ENCODE measurements at places on chromosomes 13 and 19.

DNA sequence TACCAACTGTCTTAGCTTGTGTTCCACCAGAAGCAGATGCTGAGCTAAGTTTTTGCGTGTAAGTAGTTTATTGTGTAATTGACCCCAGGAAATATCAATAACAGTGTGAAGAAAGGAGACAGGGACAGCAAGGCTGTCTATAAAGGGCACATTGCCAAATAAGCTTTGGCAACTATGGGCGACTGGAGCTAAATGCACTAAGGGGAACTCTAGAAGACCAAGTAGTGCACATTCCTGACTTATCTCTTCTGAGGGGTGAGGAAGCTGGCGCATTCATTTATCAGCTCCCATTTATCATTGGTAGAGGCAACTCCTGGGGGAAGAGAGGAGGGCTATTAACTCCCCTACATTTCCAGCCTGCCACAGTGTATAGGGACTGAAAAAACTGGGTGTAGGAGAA lies 135.0 kb downstream of the DLEU7 start:
- no peaks in the 10 kb centered on the region for H3K27me3 ChIP-seq
- no peak for DNase-seq
- H3K4me3 ChIP-seq = no peak overlapping the region
- no peak overlapping the region for H3K27ac ChIP-seq
- peaks cover 25% of the 10 kb centered on the region for H3K4me1 ChIP-seq
- no peaks in the 10 kb centered on the region for H3K36me3 ChIP-seq

- no peak overlapping the region for H3K4me3 ChIP-seq
- no peak overlapping the region for H3K27ac ChIP-seq
- peaks cover 1% of the 10 kb centered on the region for H3K36me3 ChIP-seq
Measured at GRCh38 chr19:46913198-46913851, 52.5 kb downstream of the ARHGAP35 start.

GRCh38 chr13:50677258-50677657 lies 166.2 kb downstream of the DLEU7 start:
- H3K4me3 ChIP-seq = no peak overlapping the region
- H3K36me3 ChIP-seq = no peaks in the 10 kb centered on the region
- H3K27me3 ChIP-seq = no peaks in the 10 kb centered on the region
- DNase-seq = no peak

DNA sequence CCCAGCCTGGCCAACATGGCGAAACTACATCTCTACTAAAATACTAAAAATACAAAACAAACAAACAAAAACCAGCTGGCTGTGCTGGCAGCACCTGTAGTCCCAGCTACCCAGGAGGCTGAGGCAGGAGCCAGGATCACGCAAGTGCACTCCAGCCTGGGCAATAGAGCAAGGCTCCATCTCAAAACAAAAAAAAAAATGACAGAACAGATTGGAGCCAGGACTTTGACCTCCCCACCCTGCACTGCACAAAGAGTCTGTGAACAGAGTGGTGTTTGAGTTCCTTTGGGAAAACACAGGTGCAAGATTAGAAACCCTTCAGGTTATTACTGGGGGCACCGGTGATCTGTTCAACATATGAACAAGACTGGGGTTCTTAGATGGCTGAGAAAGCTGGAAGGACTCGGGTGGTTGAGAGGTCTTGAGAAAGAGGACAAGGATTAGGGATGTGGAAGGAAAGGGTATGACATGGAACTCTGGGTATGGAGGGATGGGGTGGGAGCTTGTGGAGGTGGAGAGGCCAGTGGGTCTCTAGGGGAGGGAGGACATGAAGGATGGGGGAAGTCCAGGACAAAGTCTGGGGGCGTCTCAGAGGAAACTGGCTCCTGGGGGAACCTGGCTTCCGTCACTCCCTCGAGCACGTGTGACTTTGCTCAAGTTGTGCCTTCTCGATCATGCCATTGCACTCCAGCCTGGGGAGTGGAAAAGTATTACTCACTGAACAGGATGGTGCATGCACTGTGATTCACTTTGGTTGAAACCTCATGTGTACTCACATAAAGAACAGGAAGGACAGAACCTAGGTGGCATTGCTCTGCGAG lies 25.9 kb downstream of the RCN3 start:
- H3K4me3 ChIP-seq = no peak overlapping the region
- H3K4me1 ChIP-seq = peaks cover 9% of the 10 kb centered on the region
- H3K27me3 ChIP-seq = no peaks in the 10 kb centered on the region

GRCh38 chr13:111506125-111506524 lies 185.7 kb downstream of the TEX29 start:
- no peak overlapping the region for H3K27ac ChIP-seq
- no peaks in the 10 kb centered on the region for H3K36me3 ChIP-seq
- DNase-seq = no peak

All from thymus (tissue), 14 donors.